ENCODE measurements at places on chromosomes 13 and 19. TPM values are rescaled to one million over a fixed set of nuclear protein-coding genes. Genes with fewer than 3 reads are reported as not detected.

Gene CGB1
- not detected for total RNA-seq

Gene ZNF146
- 41.9 TPM for total RNA-seq

Gene ZIC2
- total RNA-seq, result not detected

Gene EFNA2
- total RNA-seq, result 0.19 TPM

Gene RETN
- total RNA-seq, result not detected

Gene TARM1
- total RNA-seq, result not detected
